Neuronal stem cell (in vitro differentiated cells): ENCODE measurements at places on chromosomes 3 and 15.

- no peak for DNase-seq
These were observed 30.3 kb upstream of the MGA start for GRCh38 chr15:41629883-41630282.

- DNase-seq, result no peak
These were observed 210.4 kb upstream of the NDN start for GRCh38 chr15:23897531-23897930.

GRCh38 chr15:86663304-86663703 is 583.6 kb downstream of the AGBL1 start:
- DNase-seq, result no peak

GRCh38 chr3:123336441-123336851 is 112.4 kb downstream of the ADCY5 start:
- DNase-seq, result no peak

DNA sequence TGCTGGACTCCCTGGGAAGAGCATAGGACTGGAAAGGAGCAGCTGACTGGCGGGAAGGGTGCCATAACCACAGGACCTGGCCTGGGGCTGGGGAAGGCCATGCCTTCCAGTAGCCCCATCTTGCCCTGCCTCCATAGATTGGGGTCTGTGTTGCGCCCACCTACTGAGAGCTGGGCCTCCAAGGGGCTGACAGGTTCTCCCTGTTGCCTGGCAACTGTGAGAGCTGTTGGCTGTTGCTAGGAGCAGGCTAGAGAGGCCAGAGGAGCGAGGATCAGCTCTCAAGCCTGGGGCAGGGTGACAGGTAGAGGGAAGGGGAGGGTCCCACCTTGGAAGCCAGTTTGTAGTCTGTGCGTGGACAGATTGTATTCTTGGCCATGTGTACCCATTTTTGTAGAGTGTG is 2.8 kb upstream of the GNAI2 start:
- no peak for DNase-seq

GRCh38 chr15:77748078-77749064 is 115.7 kb upstream of the LINGO1 start:
- no peak for DNase-seq

GRCh38 chr3:182261041-182261440 is 532.3 kb upstream of the ATP11B start:
- DNase-seq, result no peak

- no peak for DNase-seq
These were observed 268.3 kb downstream of the UACA start for GRCh38 chr15:70494852-70495571.

DNA sequence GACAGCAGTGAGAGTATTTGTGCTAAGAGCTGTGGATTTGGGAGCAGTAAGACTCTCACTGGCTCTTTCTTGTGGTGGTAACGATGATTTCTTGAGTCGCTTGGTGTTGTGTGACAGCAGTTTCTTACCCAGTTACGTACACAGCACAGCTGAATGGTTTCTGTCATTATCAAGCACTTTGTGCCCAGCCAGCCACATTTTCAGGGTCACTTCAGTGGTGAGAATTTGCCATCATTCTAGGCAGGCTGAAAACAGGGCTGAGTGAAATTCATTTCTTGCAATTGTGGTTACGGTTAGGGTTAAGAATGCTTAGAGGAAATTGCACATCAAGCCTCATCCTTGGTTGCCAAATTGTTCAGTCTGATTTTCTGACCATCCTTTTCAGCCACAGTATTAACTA is 130.1 kb downstream of the RYR3 start:
- DNase-seq, result no peak

- DNase-seq, result no peak
These were observed 98.2 kb upstream of the CHD2 start for GRCh38 chr15:92801774-92802464.
